ENCODE measurements at places on chromosomes 16 and 17.

DNA sequence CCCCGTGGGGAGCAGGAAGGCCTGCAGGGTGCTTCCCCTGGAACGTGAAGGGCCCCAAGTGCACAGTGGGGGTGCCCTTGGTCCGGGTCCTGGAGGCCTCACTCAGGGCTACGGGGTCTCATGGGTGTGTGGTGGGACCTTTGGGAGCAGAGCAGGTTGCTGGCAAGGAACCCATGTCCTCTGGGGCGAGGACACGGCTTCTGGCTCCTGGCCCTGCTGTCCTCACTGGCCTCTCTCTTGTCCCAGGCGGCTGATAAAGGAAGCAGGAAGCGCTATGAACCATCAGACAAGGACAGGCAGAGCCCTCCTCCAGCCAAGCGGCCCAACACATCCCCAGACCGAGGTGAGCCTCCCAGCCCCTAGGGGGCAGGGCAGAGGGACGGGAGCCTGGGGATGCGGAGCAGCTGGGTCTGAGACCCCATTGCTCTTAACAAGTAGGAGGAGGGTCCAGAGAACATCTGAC lies 9.8 kb upstream of the IL17C start:
- no peak for DNase-seq

DNA sequence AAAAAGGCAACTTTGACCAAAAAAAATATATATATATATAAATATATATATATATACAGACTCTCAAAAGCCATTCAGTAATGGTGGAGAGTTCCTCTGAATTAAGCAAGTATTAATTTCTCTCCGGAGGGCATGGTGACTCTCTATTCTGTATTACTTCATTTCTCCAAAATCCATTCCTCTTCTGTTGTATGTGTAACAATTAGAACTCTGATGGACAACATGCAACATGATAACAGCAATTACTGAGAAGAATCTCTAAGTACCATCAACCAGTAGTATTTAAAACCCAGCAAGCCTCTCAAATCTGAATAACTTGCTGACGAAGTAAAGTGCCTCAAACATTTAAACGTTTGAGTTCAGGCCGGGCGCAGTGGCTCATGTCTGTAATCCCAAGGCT lies 2.3 kb downstream of the GRB2 start:
- DNase-seq: no peak

GRCh38 chr17:76554131-76554530 lies 14.3 kb downstream of the PRCD start:
- no peak for DNase-seq

DNA sequence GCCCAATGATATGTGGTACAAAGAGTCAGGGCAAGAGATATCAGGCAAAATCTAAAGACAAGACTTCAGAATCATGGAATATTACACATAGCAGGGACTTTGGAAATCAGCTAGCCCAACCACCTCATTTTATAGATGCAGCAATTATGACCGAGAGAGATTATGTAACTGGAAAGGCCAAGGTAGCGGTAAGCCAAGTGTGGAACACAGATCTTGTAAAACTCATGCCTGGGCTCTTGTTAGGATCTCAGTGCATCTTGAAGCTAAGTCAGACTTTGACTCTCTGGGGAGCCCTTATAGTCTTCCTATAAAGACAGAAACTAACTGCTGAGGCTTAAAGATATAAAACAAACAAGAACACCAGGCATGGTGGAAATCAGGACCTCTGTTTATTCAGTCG lies 18.6 kb downstream of the MAP2K6 start:
- DNase-seq: no peak

DNA sequence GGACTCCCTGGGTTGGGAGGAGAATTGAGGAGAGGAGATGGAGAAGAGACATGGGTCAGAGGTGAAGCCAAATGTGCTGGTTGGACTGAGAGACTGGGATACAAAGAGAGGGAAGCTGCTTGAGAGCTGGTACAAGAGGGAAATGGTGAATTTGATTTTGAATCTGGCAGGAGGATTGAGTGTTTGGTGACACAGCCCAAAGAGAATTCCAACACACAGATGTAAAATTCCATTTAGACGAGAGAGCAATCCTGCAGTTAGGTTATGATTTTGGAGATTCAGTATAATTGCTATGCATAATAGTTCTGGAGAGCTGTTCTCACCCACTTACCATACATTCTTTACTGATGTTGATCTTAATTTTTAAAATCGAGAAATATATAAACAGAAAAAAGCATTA lies 57.7 kb downstream of the HSD17B2 start:
- no peak for DNase-seq

GRCh38 chr16:72112906-72113615 lies 19.4 kb downstream of the DHX38 start:
- no peak for DNase-seq

DNA sequence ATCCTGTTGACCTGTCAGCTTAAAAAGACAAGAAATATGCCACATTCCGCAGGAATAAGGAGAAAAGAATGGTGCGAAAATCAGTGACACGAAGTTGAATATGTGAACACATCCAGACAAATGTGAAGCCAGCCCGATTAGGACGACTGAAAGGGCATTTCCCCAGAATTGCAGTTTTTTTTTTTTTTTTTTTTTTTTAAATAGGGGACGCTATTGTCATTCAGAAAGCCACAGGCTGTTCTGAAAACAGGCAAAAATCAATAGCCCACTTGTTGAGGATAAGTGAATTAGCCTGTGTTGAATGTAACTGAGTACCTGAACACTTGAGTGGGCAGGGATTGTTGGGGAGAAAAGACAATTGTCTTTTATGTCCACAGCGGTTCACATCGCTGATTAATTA lies 507.1 kb downstream of the WWOX start:
- DNase-seq: no peak

- DNase-seq: no peak
Measured at GRCh38 chr16:51439271-51439670, 288.2 kb upstream of the SALL1 start.

- DNase-seq: no peak
Measured at GRCh38 chr17:34445101-34445500, 82.1 kb upstream of the CCL1 start.

GRCh38 chr17:41583137-41584127 lies 3.3 kb downstream of the KRT14 start:
- no peak for DNase-seq

DNA sequence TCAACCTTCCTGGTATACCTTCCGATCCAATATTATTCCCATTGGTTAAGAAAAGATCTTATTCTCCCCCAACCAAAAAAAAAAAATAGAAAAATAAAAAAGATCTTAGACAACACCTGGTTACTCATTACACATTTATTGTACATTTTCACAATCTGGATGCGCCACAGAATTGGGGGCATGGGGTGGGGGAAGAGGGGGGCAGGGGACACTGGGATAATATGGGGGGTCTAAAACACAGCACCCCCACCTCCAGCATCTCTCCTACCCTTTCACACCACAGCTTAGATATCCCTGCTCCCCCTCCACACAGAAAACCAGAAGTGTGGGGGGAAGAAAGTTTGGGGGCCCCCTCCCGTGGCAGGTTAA lies 3.7 kb downstream of the VAMP2 start:
- no peak for DNase-seq

- DNase-seq: no peak
Measured at GRCh38 chr16:74281300-74281699, 15.3 kb upstream of the PSMD7 start.

GRCh38 chr17:21513012-21513570 lies 136.9 kb downstream of the KCNJ12 start:
- DNase-seq: no peak

DNA sequence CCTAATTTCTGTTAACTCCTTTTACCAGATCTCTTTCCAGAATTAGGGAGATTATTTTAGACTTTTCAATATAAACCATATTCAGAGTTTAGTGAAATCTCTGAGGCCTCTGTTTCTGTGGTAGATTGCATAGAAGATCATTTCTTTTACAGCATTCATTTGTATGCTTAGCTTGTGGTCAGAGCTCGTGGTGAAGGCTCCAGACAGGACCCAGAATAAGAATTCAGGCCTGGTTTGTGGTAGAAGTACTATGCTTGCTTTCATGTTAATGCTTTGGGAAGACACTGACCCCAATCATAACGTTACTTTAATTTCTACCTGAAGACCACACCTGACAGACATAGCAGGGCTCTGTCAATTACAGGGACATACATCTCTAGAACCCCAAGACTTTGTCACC lies 258.1 kb downstream of the FTO start:
- DNase-seq: no peak

- no peak for DNase-seq
Measured at GRCh38 chr17:27984816-27985215, 57.7 kb upstream of the NLK start.

GRCh38 chr17:2070241-2071023 lies 15.5 kb downstream of the HIC1 start:
- no peak for DNase-seq

DNA sequence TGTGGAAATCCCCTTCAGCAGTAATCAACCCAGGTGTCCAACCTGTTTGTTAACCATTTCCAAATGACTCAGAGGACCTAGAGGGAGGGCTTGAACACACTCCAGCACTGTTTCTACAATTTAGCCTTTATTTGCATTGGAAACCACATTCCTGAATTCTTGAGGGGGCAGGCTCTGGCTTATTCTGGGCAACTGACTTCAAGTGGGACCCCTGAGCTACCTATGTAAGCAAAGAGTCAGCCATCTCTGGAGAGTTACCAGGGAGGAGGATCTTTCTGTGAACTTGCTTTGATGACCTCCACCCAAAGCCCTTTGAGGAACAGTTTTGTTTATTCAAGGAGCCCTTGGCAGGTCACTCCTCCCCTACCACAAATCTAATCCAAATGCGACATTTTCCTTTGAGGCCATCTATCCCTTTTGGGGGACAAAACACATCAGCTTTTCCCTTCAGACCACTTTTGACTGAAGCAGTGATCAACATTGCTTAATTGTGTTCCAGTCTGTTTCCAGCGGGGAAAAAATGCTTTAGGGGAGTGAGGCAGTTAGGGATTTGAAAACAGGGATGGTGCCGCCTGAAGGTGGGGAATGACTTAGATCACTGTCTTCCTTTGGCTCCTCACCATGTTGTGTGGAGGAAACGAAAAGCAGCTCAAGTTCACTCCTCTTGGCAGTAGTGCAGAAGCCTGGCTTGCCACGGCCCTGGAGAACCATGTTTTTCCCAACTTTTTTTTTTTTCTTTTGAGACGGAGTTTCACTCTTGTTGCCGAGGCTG lies 46.2 kb downstream of the TUBD1 start:
- DNase-seq: no peak

GRCh38 chr16:13995194-13995593 lies 75.2 kb downstream of the ERCC4 start:
- no peak for DNase-seq

DNA sequence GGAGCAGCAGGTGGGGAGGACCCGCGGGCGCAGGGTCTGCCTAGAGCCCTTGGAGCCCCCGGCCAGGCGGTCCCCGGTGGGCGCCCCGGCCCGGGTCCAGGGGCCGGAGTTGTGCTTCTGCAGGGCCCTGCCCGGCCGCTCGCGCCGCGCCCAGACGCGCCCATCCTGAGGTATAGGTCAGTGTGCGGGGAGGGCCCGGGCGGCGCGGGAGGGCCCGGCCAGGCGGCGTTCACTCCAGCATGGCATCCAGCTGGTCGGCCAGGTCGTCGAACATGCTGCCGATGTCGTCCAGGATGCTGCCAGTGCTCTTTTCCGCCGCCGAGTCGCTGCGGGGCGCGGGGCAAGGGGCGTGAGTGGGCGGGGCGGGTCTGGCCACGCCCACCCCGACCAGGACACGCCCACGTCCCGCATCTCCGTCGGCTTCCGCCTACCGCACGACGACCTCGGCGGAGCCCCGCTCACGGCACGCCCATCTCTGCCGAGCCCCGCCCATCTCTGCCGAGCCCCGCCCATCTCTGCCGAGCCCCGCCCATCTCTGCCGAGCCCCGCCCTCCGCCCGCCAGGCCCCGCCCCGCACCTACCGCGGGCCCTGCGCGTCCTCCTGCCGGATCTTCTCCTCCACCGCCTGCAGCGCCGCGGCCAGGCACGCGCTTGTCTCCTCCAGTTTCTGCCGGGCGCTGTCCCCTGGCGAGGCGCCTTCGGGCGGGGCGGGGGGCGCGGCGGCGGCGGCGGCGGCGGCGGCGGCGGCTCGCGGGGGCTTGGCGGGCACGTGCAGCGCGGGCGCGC lies 17.9 kb downstream of the CASKIN1 start:
- no peak for DNase-seq

DNA sequence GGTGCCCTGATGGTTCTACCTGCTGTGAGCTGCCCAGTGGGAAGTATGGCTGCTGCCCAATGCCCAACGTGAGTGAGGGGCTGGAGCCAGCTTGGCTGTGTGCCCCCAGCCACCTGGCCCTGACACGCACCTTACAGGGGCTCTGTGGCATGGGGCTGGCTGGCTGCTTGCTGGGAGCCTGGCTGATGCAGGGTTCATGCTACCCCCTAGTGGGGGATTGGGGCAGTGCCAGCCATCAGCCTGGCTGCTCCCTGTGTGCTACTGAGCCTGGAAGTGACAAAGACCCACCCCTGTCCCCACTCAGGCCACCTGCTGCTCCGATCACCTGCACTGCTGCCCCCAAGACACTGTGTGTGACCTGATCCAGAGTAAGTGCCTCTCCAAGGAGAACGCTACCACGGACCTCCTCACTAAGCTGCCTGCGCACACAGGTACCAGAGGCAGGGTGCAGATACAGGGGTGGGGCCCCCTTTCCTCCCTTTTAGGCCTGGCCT lies 5.7 kb downstream of the GRN start:
- DNase-seq: no peak

- no peak for DNase-seq
Measured at GRCh38 chr16:87064731-87065445, 252.3 kb downstream of the C16orf95 start.

GRCh38 chr16:29148867-29149272 lies 164.0 kb downstream of the LAT start:
- DNase-seq: no peak

- no peak for DNase-seq
Measured at GRCh38 chr16:50244140-50244503, 22.2 kb upstream of the ADCY7 start.

DNA sequence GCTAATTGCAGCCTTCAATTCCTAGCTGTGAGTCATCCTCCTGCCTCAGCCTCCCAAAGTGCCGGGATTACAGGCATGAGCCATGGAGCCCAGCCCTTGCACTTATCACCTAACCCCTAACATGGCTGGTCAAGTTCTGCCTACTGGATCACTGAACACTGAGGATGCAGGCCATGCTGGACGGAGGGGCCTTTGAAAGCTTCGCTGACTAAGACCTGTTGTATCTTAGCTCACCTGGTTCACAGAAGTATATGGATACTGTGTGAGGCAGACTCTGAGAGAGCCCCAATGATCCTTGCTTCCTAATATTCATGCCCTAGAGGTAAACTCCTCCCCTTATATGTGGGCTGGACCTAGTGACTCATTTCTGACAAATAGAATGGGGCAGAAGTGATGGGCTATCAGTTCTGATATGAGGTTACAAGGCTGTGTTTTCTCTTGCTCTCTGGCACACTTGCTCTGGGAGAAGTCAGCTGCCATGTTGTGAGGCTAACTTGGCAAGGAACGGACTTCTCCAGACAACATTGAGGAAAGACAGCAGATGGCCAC lies 11.7 kb upstream of the TMIGD1 start:
- DNase-seq: no peak

- no peak for DNase-seq
Measured at GRCh38 chr17:44272321-44272951, 4.5 kb upstream of the SLC4A1 start.

GRCh38 chr17:37432671-37433070 lies 26.0 kb downstream of the TADA2A start:
- DNase-seq: no peak

- no peak for DNase-seq
Measured at GRCh38 chr17:67283731-67284516, 38.9 kb upstream of the HELZ start.

GRCh38 chr17:17613708-17614114 lies 22.2 kb upstream of the PEMT start:
- no peak for DNase-seq

Measured in HS-5 (cell line).